DMS 273 treated with DMSO at 0.1 percent for 48 hours (cell line): ENCODE measurements at places on chromosomes 2 and 18.

DNA sequence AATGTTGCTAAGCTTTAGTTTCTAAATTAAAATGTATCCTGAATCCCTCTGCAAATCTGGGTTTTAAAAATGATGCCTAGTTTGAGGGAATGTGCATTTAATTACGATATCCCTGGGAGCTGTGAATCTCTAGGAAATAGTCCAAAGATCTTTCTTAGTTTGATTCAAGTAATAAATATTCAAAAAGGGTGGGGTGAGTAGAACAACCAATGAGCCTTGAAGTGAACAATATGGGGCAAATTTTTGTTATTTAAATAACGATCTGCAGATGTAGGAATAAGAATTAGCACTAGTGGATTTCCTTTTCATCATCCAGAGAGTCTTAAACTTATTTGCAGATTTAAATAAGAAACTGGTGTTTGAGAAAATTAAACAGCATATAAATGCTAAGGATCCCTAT, 106.3 kb downstream of the ACVR1 start:
- DNase-seq = no peak

GRCh38 chr2:158194229-158194628, 92.6 kb downstream of the UPP2 start:
- DNase-seq = no peak

DNA sequence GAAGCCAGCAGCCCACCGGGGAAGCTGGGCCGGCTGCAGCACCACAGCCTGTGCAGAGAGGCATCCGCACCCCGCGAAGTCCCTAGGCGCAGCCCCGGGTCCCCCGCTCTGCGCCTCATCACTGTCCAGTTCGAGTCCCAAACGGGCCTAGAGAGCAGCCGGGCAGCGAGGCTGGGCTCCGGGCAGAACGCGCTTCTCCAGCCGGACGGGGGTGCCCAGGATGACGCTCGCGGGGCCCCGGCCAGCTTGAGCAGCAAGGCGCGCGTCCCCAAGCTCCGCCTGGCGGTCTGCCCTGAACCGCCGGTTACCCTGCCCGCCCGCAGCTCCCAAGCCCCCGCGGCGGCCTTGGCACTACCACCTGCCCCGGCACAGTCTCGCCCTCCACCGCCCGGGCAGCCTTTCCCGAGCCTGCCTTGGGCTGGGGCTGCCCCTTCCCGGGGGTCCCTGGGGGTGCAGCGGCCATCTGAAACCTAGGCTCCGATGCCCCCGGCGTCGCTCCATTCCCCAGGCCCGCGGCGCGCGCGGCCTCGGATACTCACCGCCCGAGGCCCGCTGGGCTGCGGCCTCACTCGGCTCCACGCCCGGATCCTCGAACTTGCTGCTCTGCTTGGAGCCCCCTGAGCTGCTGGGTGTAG, 591 bp downstream of the SLC16A14 start:
- no peak for DNase-seq

DNA sequence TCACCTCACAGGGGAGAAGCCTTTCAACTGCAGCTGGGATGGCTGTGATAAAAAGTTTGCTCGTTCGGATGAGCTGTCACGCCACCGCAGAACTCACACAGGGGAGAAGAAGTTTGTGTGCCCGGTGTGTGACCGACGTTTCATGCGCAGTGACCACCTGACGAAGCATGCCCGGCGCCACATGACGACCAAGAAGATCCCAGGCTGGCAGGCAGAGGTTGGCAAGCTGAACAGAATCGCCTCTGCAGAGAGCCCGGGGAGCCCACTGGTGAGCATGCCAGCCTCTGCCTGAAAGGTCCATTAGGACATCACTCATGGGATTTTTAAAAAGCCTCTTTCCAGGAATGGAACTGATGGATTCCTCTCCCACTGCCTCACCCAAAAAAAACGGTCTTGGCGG, 8.9 kb downstream of the KLF11 start:
- no peak for DNase-seq

DNA sequence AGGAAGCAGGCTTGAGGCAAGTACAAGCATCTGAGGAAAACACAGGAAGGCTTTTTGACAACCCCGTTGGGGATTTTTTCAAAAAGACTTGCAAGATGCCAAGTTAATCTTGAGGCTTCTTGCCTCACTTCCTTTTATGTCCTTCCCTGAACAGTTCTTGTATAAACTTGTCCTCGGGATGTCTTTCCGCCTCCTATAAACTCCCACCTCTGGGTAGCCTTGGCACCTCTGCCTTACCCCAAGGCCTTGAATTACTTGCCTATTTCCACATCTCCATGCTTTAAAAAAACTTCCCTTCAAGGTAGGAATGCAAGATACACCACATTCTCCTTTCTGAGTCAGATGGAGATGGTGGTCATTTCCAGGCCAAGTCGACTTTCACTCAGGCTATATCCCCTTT, 106.4 kb upstream of the RBBP8 start:
- no peak for DNase-seq

- DNase-seq = no peak
These were observed 9.1 kb upstream of the PROM2 start for GRCh38 chr2:95265182-95265581.
